ENCODE measurements at places on chromosomes 3 and 15. TPM values are rescaled to one million over a fixed set of nuclear protein-coding genes. Genes with fewer than 3 reads are reported as not detected.

DNA sequence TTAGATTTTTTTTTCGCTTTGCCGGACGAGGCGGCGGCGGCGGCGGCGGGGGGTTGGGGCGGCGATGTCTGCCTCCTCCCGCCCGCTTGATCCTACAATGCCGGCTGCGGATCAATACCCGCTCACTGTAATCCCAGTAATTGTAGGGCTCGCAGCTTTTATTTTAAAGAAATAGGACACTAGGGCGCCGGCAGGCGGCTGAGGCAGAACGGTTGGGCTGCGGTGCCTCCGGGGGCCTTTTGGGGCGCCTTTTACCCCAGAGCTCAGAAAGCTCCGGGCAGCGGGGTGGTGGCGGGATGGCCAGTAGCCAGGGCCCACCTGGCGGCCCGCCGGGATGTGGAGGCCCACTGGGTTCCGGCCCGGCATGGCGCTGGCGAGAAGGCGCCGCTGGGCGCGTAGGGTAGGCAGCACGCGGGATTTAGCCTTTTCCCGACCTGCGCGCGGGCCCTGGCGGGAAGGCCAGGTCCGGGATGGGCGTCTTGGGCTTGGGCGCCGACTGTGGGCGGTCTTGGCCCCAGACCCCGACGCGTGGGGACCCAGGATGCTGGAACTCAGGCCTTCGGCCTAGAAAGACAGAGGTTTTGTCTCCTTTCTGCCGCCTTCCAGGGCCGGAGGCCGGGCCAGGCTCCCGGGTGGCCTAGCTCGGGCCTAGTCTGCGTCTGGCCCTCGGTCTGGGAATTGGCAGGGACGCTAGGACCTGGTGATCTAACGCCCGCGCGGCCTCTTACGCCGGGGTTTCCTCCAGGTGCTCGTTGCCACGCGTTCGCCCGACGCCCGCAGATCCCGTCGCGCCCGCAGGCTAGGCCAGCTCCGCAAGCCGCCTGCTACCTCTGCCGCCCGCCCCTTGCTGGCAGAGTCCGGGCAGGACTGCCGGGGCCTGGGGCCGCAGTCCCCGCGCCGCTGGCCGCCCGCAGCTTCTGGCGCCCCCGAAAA is 15.5 kb upstream of the ONECUT1 start:
- peaks cover 3% of the 10 kb centered on the region for H3K36me3 ChIP-seq
- DNase-seq = no peak
- H3K4me1 ChIP-seq = peaks cover 18% of the 10 kb centered on the region
- H3K27ac ChIP-seq = no peak overlapping the region
- peaks cover 72% of the 10 kb centered on the region for H3K27me3 ChIP-seq

DNA sequence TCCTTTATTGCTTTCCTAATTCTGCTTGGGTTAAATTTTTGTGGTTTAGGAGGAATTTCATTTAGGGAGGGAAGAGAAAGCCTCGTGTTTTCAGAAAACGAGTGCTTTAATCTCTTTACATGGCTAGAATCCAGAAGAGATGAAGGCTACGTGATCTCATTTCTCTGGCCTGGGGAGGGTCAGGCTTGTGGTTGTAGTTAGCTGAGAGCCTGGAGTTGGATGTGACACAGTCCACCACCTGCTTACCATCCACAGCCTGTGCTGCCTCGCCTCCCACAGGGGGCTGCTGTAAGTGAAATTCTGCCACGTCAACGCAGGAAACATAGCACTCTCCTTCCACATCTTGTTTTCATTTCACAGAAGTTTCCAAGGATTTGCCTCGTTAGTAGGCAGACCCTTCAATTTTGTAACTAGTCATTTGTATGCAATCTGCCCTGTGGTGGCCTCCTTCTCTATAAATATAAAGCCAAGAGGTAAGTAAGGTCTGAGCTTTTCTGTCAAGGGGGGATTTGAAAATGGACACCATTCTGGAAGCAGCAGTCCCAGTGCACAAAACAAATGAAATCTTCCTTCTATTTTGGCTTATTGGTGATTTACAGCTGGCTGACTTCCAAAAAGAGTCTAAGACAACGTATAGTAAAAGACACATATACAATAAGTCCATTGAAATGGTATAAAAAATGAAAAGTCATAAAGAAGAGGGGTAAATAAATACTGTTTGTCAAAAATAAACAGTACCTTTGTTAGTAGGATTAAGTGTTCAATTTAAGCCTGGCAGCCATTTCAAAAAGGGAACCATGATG is 3.4 kb downstream of the GXYLT2 start:
- H3K36me3 ChIP-seq = no peaks in the 10 kb centered on the region
- peaks cover 57% of the 10 kb centered on the region for H3K27me3 ChIP-seq
- H3K4me1 ChIP-seq = peaks cover 17% of the 10 kb centered on the region
- H3K4me3 ChIP-seq = no peak overlapping the region
- no peak for DNase-seq

GRCh38 chr3:46700772-46701171 is 420 bp upstream of the TMIE start:
- no peaks in the 10 kb centered on the region for H3K36me3 ChIP-seq
- no peak overlapping the region for H3K4me3 ChIP-seq
- H3K27ac ChIP-seq = no peak overlapping the region
- peaks cover 19% of the 10 kb centered on the region for H3K4me1 ChIP-seq
- H3K27me3 ChIP-seq = peaks cover 2% of the 10 kb centered on the region
- DNase-seq = no peak

The TXNRD3 gene
- total RNA-seq = 2.0 TPM

- no peak for DNase-seq
- H3K4me1 ChIP-seq = no peaks in the 10 kb centered on the region
- no peak overlapping the region for H3K27ac ChIP-seq
- no peaks in the 10 kb centered on the region for H3K36me3 ChIP-seq
- no peak overlapping the region for H3K4me3 ChIP-seq
- peaks cover 1% of the 10 kb centered on the region for H3K27me3 ChIP-seq
These were observed 119.7 kb upstream of the IGSF10 start for GRCh38 chr3:151580591-151580990.

DNA sequence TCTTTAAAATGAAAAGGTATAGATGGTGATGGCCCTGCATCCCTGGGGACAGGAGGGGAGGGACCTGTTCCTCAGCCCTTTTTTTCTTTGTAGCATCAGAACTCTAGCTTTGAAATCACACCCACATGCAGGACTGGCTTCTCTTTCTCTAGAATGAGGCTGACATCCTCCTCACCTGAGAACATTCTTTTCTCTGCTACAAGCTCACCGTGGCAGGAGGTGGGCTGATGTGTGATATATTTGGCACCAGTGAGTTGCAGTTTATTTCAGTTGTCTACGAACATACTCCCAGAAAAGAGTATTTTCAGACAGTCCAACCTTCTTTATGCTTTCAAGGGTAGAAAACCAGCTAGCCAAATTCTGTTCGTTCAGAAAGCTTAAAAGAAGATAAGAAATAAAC is 43.6 kb upstream of the RARB start:
- no peak overlapping the region for H3K27ac ChIP-seq
- no peaks in the 10 kb centered on the region for H3K4me1 ChIP-seq
- no peak for DNase-seq

The IQCB1 gene
- 37.3 TPM for total RNA-seq

DNA sequence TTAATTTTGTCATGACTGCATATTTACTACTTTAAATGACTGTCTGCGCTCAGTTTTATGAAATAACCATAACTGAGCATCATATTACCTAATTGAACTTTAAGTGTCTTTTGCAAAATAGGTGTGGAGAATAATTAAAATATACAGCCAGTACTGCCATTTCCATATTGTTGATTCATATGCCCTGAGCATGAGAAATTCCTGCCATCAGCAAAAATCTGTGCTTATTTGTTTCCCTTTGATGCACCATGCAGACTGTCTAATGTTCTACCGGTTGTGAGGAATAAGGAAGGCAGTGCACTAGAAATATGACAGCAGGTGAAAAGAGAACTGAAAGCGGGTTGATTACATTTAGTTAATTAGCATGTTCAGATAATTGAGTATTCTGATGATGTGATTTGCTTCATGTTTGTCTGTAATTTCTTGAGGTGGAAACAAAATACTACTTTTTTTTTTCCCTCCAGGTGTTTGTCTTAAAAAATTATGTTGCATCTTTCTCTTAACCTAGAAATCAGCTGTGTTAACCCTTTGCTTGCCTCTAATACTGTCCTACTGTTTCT is 229.4 kb upstream of the AZI2 start:
- H3K27ac ChIP-seq = no peak overlapping the region
- H3K36me3 ChIP-seq = no peaks in the 10 kb centered on the region
- DNase-seq = no peak
- H3K27me3 ChIP-seq = peaks cover 50% of the 10 kb centered on the region
- H3K4me3 ChIP-seq = no peak overlapping the region

GRCh38 chr3:185586686-185587039 is 568 bp downstream of the SENP2 start:
- peaks cover 3% of the 10 kb centered on the region for H3K27me3 ChIP-seq
- peak overlapping the region; percentile 90 for H3K27ac ChIP-seq
- peaks cover 4% of the 10 kb centered on the region for H3K36me3 ChIP-seq
- no peak for DNase-seq
- H3K4me3 ChIP-seq = peak overlapping the region; percentile 88

- H3K36me3 ChIP-seq = peaks cover 4% of the 10 kb centered on the region
- H3K27ac ChIP-seq = no peak overlapping the region
- H3K4me1 ChIP-seq = peaks cover 7% of the 10 kb centered on the region
- H3K4me3 ChIP-seq = no peak overlapping the region
These were observed 24.8 kb downstream of the TMOD2 start for GRCh38 chr15:51775967-51776816.

DNA sequence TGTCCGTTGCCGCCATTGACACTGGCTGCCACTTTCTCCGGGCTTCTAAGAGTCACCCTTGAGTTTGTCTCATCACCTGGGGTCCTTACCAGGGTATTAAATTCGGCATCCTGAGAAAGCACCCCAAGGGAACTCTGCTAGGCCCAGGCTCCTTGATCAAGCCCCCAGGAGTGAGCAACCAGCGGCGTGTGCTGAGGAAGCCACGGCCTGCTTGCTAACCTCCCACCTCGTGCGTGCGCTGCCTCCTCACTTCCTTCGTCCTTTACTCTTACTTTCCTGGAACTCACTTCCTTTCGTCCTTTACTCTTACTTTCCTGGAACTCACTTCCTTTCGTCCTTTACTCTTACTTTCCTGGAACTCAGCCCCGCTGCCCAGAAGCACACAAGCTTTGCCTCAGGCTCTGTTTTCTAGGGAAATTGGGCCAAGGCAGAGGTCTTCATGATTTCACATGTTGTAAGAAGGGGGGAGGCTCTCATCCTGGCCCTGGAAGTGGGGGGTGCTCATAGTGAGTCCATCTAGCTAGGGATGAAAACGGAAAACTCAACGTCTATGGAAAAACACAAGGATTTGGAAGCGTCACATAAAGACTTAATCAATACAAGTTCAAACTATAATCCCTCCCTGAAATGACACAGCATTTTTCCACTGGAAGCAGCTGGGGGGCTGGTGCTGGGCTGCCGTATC is 36.7 kb upstream of the BDH1 start:
- no peaks in the 10 kb centered on the region for H3K36me3 ChIP-seq
- peak overlapping the region; percentile 24 for H3K4me3 ChIP-seq
- peaks cover 24% of the 10 kb centered on the region for H3K4me1 ChIP-seq
- peak overlapping the region; percentile 81 for H3K27ac ChIP-seq
- H3K27me3 ChIP-seq = no peaks in the 10 kb centered on the region
